ENCODE measurements at places on chromosomes 6 and 20. TPM values are rescaled to one million over a fixed set of nuclear protein-coding genes. Genes with fewer than 3 reads are reported as not detected.

The TCP11 gene
- not detected for total RNA-seq

The HLA-DPA1 gene
- 29.6 TPM for total RNA-seq

DNA sequence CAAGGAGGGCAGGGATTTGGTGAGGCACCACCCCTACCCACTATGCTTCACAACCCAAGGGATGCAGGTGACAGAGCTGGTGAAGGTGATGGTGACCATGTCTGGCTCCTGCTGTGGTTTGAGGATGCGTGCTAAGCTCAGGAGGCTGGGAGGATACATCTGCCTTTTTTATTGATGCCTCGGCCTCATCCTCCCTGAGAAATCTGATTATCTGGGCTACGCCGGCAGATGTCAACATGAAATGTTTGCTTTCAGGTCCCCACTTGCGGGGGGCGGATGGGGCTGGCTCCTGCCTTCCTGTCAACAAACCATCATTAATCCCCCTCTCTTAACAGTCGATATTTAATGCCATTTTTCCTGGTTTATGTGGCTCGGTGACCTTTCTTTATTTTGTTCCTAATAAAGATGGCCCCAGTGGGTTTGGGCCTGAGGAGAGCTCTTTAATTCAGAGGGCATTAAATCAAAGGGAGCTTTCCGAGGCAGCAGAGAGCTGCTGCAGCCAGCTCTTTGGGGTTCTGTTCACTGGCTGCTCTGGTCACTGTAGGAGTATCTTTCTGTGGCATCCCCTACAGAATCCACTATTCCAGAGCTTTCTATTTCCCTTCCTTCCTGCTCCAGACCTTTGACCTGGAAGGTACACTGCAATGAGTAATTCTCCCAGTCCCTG, 33.5 kb upstream of the LRFN2 start:
- no peak for DNase-seq

GRCh38 chr6:4059115-4059777, 19.7 kb downstream of the FAM217A start:
- peak; percentile 56 for DNase-seq

The CLDN20 gene
- not detected for total RNA-seq

GRCh38 chr20:22207280-22207679, 377.1 kb downstream of the FOXA2 start:
- no peak for DNase-seq

DNA sequence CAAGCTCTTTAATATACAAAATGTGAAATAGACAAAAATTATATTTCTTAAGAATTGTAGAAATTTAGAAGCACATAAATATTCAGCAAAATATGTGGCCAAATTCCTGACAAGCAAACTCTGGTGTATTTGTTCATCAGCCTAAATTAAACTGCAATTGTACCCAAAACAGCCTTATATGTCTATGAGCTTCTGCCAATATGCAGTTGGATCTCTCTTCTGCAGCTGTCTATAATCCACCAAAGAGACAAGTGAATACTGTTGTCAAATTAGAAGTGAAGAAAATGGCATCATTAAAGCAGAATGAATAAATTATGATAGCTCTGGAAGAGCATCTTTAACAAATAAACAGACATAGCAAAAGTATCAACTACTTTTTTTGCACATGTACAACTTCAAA, 755.7 kb downstream of the GRIK2 start:
- DNase-seq, result no peak

- no peak for DNase-seq
These were observed 672 bp downstream of the CEP43 start for GRCh38 chr6:166999884-167000253.

- no peak for DNase-seq
These were observed 221.3 kb downstream of the GRIK2 start for GRCh38 chr6:101614774-101615173.

The MAS1 gene
- total RNA-seq, result not detected

The LKAAEAR1 gene
- 0.89 TPM for total RNA-seq

DNA sequence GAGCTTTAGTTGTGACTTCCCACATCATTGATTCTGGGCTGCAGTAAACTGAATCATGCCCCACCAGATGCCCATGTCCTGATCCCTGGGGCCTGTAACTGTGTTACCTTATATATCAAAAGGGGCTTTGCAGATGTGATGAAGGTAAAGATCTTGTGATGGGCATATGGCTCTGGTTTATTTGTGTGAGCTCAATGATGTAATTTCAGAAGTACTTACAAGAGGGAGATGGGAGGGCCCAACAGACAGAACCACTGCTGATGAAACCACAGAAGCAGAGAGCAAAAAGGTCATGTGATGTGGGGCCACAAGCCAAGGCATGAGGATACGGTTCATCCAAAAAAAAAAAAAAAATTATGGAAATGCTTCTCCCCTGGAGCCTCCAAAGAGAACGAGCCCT, 118.7 kb downstream of the TOX2 start:
- DNase-seq, result no peak

GRCh38 chr20:62177307-62177706, 5.5 kb upstream of the MTG2 start:
- no peak for DNase-seq

GRCh38 chr6:10690651-10691445, 3.6 kb downstream of the C6orf52 start:
- DNase-seq, result no peak

DNA sequence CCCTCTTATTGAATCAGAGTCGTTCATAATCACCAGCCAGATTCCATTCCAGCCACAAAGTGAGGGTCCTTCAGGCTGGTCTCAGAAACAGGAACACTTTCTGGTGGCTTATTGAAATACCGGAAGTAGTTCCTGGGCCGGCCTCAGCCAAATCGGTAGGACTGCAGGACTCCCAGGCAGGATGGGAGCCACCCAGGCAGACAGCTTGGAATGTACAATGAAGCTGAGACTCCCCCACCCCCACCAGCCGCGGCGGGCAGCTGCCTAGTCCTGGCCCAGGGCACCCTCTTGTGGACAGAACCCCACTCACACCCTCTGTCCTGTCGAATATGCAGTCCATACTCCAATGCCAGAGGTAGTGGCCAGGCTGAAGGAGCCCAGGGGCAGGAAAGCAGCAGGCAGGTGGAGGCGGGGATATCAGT, 43.8 kb downstream of the MDFI start:
- DNase-seq, result peak; percentile 64

- DNase-seq, result no peak
These were observed 127.1 kb upstream of the AHI1 start for GRCh38 chr6:135624402-135625295.

The CGAS gene
- total RNA-seq, result 27.9 TPM

GRCh38 chr20:14331646-14332045, 5.8 kb downstream of the FLRT3 start:
- DNase-seq, result no peak

The SGK2 gene
- 0.40 TPM for total RNA-seq

DNA sequence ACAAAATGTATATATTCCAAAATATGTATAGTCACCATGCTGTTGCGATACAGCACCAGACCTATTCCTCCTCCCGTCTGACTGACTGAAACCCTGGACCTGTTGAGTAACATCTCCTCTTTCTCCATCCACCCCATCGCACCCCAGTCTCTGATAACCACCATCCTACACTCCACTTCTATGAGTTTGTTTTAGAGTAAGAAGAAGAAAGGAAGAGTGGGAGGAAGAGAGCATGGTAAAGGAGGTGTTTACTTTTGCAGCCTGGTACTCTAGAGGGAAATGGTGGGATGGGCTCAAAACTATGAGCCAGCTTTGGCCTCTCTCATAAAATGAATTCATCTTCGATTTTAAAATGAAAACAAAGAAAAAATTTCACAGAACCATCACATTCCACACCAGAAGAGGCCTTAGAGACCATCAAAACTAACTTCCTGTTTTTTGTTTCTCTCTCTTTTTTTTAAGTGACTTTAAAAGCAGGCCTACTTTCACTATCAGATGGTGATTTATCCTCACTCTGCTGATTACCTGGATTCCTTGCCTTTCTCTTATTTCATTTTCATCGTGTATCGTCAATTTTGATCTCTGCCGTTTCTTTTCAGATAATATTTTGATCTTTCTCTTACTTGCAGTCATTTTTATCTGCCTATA, 16.8 kb upstream of the FUCA2 start:
- DNase-seq, result no peak

DNA sequence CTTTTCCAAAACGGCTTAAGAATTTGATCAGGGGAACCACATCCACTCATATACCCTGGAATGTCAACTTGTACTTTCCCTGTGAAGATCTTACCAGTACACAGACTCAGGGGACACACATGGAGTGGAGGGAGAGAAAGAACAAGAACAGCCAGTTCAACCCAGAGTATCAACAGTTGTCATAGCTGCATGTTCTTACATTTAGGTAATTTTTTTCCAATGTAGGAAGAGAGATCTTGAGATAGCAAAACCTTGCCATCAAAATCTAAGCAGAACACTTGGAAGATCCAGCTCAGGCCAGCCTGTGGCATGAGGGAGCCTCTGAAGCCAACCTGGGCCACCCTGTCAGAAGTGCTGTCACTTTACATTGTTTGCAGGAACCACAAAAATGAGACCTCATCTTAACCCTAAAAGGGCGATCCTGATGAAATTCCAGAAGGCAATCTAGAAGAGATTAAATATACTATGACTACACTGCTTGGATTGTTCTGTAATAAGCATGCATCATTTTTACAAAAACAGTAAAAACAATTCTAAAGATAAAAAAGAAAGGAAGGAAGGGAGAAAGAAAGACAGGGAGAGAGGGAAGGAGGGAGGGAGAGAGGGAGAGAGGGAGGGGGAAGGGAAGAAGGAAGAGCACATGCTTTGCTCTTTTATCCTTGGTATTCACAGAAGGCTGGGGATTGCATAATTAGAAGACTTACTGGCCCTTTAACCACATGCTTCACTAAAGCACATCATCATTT, 124.7 kb upstream of the TCF21 start:
- no peak for DNase-seq

The FAM83C gene
- total RNA-seq, result not detected

DNA sequence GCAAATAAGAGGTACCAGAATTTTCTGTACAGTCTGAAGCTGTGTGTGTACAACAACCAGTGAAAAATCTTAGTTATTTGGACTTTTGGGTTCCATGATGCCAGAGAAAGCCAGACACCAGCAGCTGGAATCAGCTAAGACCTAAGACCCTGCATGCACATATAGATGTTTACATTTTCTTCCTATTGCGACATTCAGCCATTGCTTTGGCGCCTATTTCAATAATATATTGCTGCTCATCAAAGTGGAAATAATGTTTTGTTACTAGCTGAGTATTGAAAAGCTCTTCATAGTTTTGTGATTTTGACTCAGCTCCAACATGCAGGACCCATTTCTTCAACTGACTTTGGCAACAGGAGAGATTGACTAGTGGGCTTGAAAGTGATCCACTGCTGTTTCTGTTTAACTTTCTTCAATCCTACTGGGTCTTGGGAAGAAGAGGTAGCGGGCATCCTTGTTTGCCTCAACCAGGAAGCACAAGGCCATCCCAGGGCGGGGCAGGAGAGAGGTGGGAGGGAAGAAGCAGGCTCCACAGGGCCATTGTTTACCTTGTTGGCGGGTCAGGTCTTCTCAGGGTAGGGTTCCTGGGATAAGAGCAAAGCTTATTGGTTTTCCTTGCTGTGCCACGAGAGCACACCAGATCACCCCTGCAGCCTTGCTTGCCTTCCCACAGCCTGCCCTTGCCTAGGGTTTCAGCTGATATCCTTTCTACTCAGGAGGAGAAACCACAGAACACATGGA, 101.3 kb upstream of the ESR1 start:
- no peak for DNase-seq

DNA sequence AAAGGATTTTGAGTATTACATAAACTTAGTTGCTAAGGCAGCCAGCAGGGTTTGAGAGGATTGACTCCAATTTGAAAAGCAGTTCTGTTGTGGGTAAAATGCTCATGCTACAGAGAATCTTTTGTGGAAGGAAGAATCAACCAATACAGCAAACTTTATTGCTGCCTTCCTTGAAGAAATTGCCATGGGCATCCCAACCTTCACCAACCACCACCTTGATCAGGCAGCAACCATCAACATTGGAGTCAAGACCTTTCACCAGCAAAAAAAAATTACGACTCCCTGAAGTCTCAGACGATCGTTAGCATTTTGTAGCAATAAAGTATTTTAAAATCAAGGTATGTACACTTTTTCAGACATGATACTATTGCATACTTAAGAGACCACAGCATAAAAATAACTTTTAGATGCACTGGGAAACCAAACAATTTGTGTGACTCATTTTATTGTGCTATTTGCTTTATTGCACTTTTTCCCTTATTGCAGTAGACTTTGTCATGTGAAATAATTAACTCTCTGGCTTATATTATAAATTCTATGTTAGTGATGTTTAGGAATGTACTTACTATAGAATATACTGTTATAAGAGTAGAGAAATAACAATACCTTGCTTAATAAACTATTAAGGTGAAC, 390.8 kb downstream of the CDKAL1 start:
- no peak for DNase-seq

- DNase-seq, result no peak
These were observed 1.0 kb upstream of the CDSN start for GRCh38 chr6:31121131-31121790.

The BNIP5 gene
- not detected for total RNA-seq

The PROKR2 gene
- total RNA-seq, result not detected

DNA sequence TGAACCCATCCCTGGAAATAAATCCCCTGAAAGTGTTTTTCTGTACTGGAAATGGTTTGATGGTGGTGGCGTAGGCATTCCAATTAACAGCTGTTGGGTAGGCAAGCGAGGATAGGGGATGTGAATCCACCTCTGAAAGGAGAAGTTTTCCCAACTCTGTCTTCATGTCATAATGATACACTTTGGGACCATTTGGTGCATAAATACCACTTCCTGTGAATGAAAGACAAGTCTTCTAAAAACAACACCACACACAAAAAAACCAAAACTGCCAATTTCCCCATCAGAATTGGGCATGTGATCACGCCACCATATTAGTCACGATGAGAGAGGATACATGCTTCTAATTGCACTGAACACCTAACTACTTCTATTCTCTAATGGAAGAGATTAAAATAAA, 6.4 kb downstream of the VNN2 start:
- DNase-seq, result no peak

- no peak for DNase-seq
These were observed 99.4 kb upstream of the GRIK2 start for GRCh38 chr6:101294051-101294638.

GRCh38 chr20:14342918-14343317, 5.5 kb upstream of the FLRT3 start:
- DNase-seq, result no peak

The TREML1 gene
- total RNA-seq, result not detected

The PSORS1C2 gene
- not detected for total RNA-seq

The CRNKL1 gene
- total RNA-seq, result 20.0 TPM

The AIF1 gene
- 48.0 TPM for total RNA-seq

The KIAA0408 gene
- 4.4 TPM for total RNA-seq

DNA sequence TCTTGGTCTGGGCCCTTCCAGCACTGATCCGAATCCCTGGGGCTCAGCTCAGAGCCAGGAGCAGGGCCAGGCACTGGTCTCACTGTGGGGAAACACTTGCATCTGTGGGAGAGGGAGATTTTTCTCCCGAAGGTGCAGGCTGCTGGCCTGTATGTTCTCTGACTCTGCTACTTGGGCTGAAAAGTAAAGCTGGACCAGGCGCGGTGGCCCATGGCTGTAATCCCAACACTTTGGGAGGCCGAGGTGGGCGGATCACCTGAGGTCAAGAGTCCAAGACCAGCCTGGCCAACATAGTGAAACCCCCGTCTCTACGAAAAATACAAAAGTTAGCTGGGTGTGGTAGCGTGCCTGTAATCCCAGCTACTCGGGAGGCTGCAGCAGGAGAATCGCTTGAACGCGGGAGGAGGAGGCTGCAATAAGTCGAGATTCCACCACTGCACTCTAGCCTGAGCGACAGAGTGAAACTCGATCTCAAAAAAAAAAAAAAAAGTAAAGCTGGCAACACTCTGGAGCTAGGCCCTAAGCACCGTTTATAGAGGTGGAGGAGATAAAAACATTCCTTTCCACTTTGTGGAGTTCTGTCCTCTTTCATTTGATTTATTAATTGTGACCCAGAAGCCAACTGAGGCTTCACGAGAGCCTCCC, 41.7 kb downstream of the JPH2 start:
- DNase-seq, result no peak

GRCh38 chr6:28134716-28135115, 7.0 kb upstream of the ZKSCAN8 start:
- DNase-seq, result no peak

Data from activated CD4-positive, alpha-beta T cell treated with anti-CD3 and anti-CD28 coated beads, Interleukin-2, amount 10 ng/mL, durations not matched to agents 7 days and 5 days (primary cell).